Colonic mucosa (tissue), 4 donors: ENCODE measurements at places on chromosomes 16 and 17. TPM values are rescaled to one million over a fixed set of nuclear protein-coding genes. Genes with fewer than 3 reads are reported as not detected.

The ARL6IP1 gene
- 251 TPM for total RNA-seq

- no peak overlapping the region for H3K4me3 ChIP-seq
- H3K27ac ChIP-seq, result no peak overlapping the region
- no peaks in the 10 kb centered on the region for H3K27me3 ChIP-seq
- no peaks in the 10 kb centered on the region for H3K4me1 ChIP-seq
- H3K36me3 ChIP-seq, result no peaks in the 10 kb centered on the region
These were observed 73.7 kb upstream of the CHMP6 start for GRCh38 chr17:80917716-80918560.

DNA sequence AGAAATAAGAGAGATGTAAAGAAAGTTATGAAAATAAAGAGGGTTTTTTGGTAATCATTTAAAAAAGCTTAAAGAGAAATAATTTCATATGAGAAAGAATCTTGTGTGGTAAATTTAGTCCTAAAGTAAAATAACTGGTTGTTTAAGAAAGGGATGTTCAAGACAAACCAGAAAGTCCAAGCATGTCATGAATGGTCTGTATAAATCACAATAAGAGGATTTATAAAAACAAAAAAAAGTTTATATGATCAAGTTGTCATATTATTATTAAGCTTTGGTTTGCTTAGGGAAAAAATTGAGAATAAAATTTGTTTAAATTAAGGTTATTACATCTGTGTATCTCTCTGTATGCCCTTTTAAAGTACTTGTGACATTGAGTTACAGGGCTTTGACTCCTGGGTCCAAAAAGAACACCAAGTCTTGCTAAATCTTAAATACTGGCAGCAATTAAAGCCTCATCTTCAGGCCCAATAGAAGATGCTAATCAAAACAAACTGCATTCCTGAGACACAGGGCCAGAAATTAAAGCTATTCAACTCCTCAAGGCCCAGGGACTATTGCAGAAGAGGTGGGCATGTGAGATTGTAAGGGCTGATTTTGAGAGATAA is 15.6 kb upstream of the TRIM25 start:
- H3K36me3 ChIP-seq, result no peaks in the 10 kb centered on the region
- H3K4me1 ChIP-seq, result no peaks in the 10 kb centered on the region
- H3K27ac ChIP-seq, result no peak overlapping the region
- no peak for DNase-seq
- no peak overlapping the region for H3K4me3 ChIP-seq

The CCDC200 gene
- total RNA-seq, result not detected

GRCh38 chr16:28166394-28167208 is 45.2 kb downstream of the XPO6 start:
- no peak overlapping the region for H3K4me3 ChIP-seq
- DNase-seq, result no peak
- peaks cover 12% of the 10 kb centered on the region for H3K36me3 ChIP-seq
- no peak overlapping the region for H3K27ac ChIP-seq
- H3K4me1 ChIP-seq, result no peaks in the 10 kb centered on the region

The NPIPB2 gene
- 9.3 TPM for total RNA-seq

The PRSS27 gene
- 0.56 TPM for total RNA-seq

GRCh38 chr17:78397681-78398101 is 19.2 kb downstream of the PGS1 start:
- no peak overlapping the region for H3K27ac ChIP-seq
- H3K4me3 ChIP-seq, result no peak overlapping the region
- H3K36me3 ChIP-seq, result peaks cover 38% of the 10 kb centered on the region
- no peaks in the 10 kb centered on the region for H3K27me3 ChIP-seq
- H3K4me1 ChIP-seq, result no peaks in the 10 kb centered on the region

DNA sequence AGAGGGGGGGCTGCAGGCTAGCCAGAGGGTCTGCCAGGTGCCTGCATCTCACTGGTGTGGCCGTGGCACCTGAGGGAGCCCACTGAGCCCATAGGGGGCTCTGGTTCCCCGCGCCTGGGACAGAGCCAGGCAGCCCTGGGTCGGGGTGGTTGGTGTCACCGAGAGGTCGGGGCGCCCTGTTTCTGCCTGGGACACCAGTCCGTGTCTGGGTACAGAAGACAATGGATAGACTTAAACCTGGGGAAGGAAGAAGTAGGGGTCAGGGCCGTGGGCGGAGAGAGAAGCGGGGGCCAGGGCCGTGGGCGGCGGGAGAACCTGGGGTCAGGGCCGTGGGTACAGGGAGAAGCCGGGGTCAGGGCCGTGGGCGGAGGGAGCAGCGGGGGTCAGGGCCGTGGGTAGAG is 3.0 kb downstream of the RFNG start:
- H3K27ac ChIP-seq, result no peak overlapping the region
- no peak overlapping the region for H3K4me3 ChIP-seq
- DNase-seq, result no peak
- no peaks in the 10 kb centered on the region for H3K27me3 ChIP-seq

The EPX gene
- total RNA-seq, result not detected

The CDH11 gene
- 17.1 TPM for total RNA-seq

The IKZF3 gene
- total RNA-seq, result 2.0 TPM

- H3K4me1 ChIP-seq, result no peaks in the 10 kb centered on the region
- no peaks in the 10 kb centered on the region for H3K27me3 ChIP-seq
- DNase-seq, result no peak
- no peak overlapping the region for H3K4me3 ChIP-seq
These were observed 30.8 kb downstream of the NLRP1 start for GRCh38 chr17:5553479-5553878.

GRCh38 chr16:46732561-46732960 is 15.6 kb downstream of the MYLK3 start:
- H3K36me3 ChIP-seq, result no peaks in the 10 kb centered on the region
- H3K4me1 ChIP-seq, result no peaks in the 10 kb centered on the region
- H3K27ac ChIP-seq, result no peak overlapping the region
- DNase-seq, result no peak
- no peaks in the 10 kb centered on the region for H3K27me3 ChIP-seq

DNA sequence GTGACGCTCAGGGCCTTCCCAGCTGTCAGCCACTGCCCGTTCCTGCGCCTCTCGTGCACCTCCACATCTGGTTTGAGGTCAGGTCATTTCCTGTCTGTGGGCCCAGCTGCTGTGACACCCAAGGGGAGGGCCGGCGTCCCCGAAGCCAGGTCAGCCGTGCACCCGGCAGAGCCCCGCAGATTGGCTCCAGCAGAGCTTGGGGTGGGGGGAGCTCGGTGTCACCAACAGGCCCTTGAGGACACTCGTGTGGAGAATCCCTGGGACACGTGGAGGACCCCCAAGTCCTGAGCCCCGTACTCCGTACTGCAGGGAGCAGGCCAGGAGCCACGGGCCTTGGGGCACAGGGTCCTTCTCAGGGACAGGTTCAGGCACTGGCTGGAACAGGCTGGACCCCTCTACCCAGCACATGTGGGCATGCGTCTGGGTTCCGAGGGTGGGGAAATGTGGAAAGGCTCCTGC is 4.8 kb downstream of the SPATA2L start:
- no peak for DNase-seq
- H3K36me3 ChIP-seq, result peaks cover 12% of the 10 kb centered on the region
- H3K4me1 ChIP-seq, result peaks cover 8% of the 10 kb centered on the region

DNA sequence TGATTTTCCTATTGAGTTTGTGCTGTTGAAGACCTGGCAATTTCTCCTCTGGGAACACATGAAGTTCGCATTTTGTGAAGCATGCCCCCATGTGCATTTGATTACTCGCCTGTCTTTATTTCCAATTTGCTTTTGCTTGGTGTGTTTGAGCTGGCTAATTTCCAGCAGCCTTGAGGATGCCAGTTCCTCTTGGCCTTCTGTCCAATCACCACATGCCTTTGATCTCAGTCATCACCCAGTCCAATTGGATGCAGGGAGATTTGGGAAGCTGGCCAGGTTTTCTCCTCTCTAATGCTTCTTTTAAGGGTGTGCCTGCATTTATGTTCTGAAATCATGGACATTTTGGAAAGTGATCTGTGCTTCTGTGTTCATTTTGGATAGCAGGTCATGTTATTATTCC is 3.8 kb upstream of the TMEM100 start:
- peak; percentile 33 for DNase-seq
- no peak overlapping the region for H3K4me3 ChIP-seq
- H3K27me3 ChIP-seq, result no peaks in the 10 kb centered on the region

The PDIA2 gene
- total RNA-seq, result 1.4 TPM

The DRC3 gene
- total RNA-seq, result 0.79 TPM

The GALR2 gene
- 0.19 TPM for total RNA-seq

The FBXW10B gene
- total RNA-seq, result 4.2 TPM

- DNase-seq, result no peak
- no peaks in the 10 kb centered on the region for H3K36me3 ChIP-seq
These were observed 2.6 kb upstream of the HPR start for GRCh38 chr16:72060405-72060804.

- H3K4me3 ChIP-seq, result no peak overlapping the region
- no peaks in the 10 kb centered on the region for H3K27me3 ChIP-seq
- peaks cover 9% of the 10 kb centered on the region for H3K4me1 ChIP-seq
- no peak for DNase-seq
- H3K36me3 ChIP-seq, result peaks cover 21% of the 10 kb centered on the region
These were observed 1.9 kb upstream of the ECI1 start for GRCh38 chr16:2253293-2253692.
